ENCODE measurements at places on chromosomes 11 and 22. TPM values are rescaled to one million over a fixed set of nuclear protein-coding genes. Genes with fewer than 3 reads are reported as not detected.

- ATAC-seq: no peak
Observed at GRCh38 chr22:17366830-17367229, 2.4 kb upstream of the CECR2 start.

DNA sequence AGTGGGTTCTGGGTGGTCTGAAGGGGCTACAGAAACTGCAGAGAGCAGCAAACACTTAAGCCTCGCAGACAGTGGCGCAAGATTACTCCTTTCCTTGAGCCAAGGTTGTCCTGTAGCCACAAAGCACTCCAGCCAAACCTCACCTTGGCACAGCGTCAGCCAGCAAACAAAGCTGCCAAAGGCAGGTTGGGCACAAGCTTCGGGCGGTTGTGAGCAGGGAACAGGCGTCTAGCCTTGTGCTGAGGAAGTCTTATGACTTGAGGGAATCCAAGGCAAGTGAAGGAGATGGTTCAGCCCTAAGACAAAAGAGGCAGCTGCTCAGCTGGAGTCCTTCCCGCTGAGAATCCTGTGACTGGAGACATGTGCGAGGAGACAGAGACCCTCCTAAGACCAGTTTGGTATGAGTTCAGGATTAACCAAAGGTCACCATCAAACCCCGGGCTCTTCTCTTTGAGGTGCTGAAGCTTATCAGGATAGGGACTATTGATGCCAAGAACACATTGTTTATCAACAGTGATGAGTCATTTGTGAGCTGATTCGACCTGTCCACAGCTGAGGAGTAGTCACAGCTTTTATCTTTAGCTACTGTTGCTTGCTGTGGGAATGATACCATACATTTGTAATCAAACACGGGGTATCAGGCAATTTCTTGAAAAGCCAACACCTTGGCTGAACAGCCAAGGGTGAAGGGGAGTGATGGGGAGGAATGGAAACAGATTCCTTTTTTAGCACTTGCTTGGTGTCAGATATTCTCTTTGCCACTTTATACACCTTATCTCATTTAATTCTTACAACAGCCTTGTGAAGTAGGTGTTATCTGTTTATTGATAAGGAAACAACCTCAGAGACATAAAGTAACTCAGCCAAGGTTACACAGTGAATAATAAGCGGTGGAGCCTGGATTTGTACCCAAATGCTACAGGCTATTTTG lies 4.6 kb downstream of the ADM start:
- peak; percentile 2 for ATAC-seq

DNA sequence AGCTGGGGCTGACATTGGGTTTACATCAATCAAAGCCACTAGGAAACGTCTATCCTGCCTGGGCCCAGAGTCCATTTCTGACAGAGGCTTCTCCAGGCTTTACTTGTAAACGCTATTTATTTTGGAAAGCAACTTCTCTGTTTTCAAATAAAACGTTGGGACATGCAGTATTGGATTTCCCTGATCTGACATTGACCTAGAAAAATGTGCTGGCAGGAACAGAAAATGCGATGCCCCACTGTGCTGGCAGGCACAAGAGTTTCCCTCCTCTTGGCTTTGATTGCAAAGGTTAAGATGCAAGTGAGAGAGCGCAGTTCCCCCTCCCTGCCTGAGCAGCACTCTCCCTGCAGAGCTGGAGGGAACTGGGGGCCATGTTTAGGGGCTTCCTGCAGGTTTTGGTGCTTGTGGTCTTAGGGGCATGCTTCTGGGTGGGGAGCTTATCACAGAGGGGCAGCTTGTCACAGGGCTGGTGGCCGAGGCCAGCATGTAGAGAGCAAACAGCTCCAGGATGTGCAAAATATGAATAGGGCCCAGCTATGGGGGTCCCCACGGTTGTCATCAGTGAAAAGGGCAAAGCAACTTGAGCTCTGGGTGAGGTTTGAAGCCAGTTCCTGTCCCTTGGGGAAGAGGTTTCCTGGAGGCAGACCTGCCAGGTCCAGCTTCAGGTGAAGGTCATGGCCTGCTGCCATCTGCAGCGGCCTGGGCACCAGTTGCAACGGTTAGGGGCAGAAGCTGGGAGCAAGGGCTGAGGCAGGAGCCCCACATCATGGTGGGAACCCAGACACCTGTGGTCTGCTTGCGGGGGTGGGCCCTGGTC lies 42.3 kb upstream of the DKK3 start:
- no peak for ATAC-seq

DNA sequence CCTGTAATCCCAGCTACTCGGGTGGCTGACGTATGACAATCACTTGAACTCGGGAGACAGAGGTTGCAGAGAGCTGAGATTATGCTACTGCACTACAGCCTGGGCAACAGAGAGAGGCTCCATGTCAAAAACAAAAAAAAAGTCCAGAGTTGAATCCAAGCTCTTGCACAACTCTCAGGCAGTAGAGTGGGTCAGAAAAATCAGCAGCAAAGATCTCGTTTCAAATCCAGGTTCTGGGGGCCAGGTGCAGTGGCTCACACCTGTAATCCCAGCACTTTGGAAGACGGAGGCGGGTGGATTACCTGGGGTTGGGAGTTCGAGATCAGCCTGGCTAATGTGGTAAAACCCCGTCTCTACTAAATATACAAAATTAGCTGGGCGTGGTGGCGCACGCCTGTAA lies 24.9 kb downstream of the CLPB start:
- no peak for ATAC-seq

- ATAC-seq: no peak
Observed at GRCh38 chr11:36452236-36452940, 57.7 kb downstream of the TRAF6 start.

DNA sequence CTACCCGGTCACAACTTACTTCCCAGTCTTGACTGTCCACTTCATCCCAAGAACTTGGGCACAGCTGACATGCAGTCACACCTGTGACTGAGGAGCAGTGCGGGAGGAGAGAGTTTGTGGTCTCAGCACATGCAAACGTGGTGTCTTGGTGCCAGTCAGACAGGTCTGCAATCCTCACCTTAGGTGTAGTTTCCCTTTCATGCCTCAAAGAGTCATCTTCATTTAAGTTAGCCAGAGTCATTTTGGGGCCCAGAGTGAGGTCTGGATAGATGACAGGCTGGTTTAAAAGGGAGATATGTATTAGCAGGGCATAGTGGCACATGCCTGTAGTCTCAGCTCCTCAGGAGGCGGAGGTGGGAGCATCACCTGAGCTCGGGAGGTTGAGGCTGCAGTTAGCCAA lies 108.5 kb upstream of the SORL1-AS1 start:
- ATAC-seq: no peak

DNA sequence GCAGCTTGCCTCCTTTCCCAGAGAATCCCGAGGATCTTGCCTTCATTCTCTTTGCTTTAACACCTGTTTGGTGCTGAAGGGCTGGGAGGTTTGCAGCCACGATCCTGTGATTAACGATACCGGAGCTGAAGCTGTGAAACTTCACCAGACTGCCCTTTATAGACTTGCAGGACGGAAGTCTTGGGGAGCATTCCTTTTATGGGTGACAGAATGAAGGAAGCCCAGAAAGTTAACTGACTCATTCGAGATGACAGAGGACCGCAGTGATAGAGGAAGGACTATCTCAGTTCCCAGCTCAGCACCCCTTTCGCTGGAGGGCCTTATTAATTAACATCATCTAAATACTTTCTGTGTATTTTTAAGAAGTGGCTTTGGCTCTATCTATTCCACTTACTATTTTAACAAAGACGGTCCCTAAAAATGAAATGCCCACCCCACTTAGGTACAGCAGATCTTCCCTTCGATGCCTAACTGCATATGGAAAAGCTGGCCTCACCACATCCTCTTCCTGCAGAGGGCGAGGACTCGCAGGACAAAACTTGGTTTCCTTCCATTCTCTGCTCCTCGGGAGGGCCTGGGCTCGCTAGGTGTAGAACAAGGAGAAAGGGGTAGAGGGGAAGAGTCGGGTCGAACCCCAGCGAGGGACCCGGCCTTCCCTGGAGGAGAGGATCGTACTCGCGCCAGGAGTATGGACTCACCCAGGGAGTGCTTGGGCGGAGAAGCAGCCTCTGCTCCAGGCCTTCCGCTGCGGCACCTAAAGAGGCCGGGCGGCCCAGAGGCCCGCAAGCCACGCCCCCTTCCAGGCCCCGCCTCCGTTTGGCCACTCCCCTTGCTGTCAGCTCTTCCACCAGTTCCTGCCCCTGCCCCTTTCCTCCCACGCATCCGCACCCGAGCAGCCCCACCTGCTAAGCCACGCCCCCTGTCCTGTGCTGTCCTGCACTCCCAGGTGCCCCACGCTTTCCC lies 30.7 kb upstream of the USP47 start:
- ATAC-seq: no peak

DNA sequence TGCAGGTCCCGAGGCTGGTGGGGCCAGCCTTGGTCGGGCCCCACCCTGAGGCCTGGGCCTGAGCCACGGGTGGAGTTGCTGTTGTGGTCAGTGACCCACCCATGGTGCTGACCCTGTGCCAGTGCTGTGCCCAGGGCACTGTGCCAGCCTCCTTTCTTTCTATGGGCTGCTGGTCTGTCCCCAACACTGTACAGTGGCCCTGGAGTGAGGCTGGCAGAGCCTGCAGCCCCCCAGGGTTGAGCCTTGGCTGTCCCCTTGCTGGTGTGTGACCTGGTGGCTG lies 1235.7 kb downstream of the BRD1 start:
- ATAC-seq: no peak

- no peak for ATAC-seq
Observed at GRCh38 chr11:75465701-75466531, 32.9 kb upstream of the KLHL35 start.

The MEI1 gene
- 1.3 TPM for total RNA-seq

DNA sequence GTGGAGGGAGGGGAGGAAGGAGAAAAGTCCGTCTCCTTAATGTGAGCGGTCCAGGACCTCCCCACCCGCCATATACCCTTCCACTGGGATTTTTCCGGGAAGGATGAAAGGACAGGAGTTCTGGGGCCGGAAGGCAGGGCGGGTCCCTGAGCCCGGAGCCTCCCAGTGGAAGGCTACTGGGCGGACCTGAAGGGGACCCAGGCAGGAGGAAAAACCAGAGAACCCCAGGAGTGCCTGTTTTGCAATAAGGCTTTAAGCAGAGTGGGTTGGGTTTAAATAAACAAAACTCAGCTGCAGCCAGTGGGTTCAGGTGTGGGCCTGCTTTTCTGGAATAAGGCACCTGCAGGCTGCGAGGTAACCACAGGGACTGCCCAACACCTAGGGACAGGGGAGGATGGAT lies 1.7 kb upstream of the CELSR1 start:
- peak; percentile 36 for ATAC-seq

The RRAS2 gene
- total RNA-seq: 24.4 TPM

The DRD4 gene
- 0.16 TPM for total RNA-seq

DNA sequence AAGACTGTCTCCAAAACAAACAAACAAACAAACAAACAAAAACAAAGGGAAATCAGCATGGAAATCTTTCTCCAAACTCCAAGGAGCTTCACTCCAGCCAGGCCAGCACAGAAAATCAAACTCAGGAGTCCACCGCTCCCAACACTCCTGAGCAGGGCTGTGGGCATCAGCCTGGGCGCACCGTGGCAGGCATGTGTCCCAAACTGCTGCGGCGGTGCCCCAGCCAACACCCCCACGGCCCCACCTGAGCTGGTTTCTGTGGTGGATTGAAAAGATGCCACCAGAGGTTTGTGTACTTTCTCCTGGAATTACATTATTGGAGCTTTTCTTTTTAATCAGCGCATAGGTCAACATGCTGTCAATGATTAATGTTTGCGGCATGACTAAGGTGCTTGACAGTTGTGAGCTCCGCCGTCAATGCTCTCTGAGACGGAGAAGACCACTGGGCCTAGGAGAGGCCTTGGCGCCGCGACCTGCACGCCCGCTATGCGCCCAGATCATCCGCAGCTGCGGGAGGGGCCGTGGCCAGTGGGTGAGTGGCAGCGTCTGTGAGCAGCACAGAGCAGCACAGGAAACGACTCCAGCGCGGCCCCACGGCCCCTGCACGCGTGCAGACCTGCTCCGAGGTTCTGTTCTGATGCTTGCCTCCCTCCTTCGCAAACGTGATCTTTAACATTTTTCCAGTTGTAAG lies 18.1 kb downstream of the DRD4 start:
- ATAC-seq: no peak

GRCh38 chr11:36657610-36658267 lies 59.7 kb upstream of the RAG2 start:
- no peak for ATAC-seq

- ATAC-seq: peak; percentile 27
Observed at GRCh38 chr11:67422891-67423290, 5.4 kb upstream of the RPS6KB2 start.

GRCh38 chr11:73147771-73148681 lies 5.9 kb upstream of the FCHSD2 start:
- no peak for ATAC-seq

GRCh38 chr11:8586184-8586583 lies 7.8 kb downstream of the STK33 start:
- ATAC-seq: peak; percentile 82

- ATAC-seq: no peak
Observed at GRCh38 chr11:69705901-69706787, 2.3 kb upstream of the FGF19 start.

- ATAC-seq: peak; percentile 82
Observed at GRCh38 chr22:22060200-22061084, 77.9 kb upstream of the TOP3B start.

The JRKL gene
- total RNA-seq: 4.1 TPM

GRCh38 chr11:32034680-32035079 lies 56.2 kb upstream of the RCN1 start:
- ATAC-seq: no peak

DNA sequence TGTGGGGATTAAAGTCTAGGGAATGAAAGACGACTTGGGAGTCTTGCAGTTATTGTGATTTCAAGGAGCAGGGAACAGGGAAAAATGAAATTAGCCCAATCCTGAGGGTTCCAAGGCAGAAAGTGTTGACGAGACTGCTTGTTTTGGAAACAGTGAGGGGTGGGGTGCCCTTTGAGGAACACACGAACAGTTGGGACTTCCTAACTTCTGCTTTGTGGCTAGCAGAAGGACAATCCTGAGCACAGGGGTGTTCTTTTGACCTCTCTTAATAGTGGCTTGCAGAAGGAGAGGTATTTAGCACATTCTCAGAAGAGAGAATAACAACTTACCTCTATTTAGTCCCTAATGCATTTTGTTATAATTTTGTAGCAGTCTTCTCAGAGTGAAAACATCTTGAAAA lies 545.9 kb upstream of the ARHGAP42 start:
- no peak for ATAC-seq

The MPEG1 gene
- 1.8 TPM for total RNA-seq

GRCh38 chr22:36293606-36294292 lies 40.8 kb downstream of the APOL1 start:
- no peak for ATAC-seq

DNA sequence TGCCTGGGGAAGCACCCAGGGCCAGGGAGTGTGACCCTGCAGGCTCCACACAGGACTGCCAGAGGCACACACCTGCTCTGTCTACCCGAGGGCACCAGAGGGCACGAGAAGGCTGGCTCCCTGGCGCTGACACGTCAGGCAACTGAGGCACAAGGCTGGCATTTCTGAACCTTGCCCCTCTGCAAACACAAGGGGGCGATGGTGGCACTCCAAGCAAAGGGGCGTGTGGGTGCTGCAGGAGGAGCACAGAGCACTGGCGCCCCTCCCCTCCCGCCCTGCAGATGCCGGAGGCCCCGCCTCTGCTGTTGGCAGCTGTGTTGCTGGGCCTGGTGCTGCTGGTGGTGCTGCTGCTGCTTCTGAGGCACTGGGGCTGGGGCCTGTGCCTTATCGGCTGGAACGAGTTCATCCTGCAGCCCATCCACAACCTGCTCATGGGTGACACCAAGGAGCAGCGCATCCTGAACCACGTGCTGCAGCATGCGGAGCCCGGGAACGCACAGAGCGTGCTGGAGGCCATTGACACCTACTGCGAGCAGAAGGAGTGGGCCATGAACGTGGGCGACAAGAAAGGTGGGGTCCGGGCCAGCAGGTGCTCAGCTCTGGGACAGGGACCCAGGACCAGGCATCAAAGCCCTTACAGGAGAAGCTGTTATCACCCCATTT lies 20.8 kb upstream of the TXNRD2 start:
- peak; percentile 79 for ATAC-seq

The SLC35E4 gene
- total RNA-seq: 2.0 TPM
